Activated CD8-positive, alpha-beta memory T cell treated with anti-CD3 and anti-CD28 coated beads for 4 hours (primary cell): ENCODE measurements at places on chromosomes 7 and 10.

GRCh38 chr10:68406111-68406814 lies 814 bp downstream of the RUFY2 start:
- DNase-seq: no peak

- DNase-seq: no peak
Observed at GRCh38 chr7:151058781-151059366, 515 bp upstream of the SLC4A2 start.

DNA sequence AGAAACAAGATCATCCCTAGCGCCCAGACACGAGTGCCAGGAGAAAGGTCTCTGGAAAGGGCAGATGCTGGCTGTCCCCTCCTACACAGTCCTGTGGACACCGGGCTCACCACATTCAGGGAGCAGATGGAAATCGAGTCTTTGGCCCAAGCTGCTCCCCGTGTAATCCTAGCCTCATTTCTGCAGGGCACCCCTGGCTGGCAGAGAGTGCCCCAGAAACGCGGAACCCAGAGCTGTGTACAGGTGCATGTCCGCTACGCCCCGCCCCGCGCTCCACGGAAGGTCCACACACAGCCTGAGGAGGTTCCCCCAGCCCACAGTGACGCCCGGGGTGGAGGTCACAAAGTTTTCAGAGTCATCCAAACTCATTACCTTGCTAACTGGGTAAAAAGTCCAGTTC lies 202.8 kb downstream of the MAD1L1 start:
- DNase-seq: no peak

DNA sequence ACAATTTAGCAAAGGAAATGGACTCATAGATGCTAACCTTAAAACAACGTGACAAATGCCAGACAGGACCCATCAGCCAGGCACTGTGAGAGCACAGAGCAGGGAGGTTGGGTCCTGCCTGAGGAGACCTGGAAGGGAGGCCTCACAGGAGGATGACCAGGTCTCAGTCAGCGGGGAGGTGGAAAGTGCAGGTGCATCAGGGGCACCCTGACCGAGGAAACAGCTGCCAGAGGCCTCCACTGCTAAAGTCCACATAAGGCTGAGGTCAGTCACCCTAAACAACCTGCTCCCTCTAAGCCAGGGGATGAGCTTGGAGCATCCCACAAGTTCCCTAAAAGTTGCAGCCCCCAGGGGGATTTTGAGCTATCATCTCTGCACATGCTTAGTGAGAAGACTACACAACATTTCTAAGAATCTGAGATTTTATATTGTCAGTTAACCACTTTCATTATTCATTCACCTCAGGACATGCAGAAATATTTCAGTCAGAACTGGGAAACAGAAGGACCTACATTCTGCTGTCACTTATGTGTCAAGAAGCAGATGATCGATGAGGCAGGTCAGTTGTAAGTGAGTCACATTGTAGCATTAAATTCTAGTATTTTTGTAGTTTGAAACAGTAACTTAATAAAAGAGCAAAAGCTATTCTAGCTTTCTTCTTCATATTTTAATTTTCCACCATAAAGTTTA lies 157.6 kb upstream of the LANCL2 start:
- no peak for DNase-seq

GRCh38 chr10:124465003-124465776 lies 3.6 kb downstream of the LHPP start:
- DNase-seq: no peak

- no peak for DNase-seq
Observed at GRCh38 chr7:27314111-27314510, 71.5 kb downstream of the EVX1 start.

- DNase-seq: no peak
Observed at GRCh38 chr10:9545073-9545472, 1472.6 kb upstream of the CELF2 start.

DNA sequence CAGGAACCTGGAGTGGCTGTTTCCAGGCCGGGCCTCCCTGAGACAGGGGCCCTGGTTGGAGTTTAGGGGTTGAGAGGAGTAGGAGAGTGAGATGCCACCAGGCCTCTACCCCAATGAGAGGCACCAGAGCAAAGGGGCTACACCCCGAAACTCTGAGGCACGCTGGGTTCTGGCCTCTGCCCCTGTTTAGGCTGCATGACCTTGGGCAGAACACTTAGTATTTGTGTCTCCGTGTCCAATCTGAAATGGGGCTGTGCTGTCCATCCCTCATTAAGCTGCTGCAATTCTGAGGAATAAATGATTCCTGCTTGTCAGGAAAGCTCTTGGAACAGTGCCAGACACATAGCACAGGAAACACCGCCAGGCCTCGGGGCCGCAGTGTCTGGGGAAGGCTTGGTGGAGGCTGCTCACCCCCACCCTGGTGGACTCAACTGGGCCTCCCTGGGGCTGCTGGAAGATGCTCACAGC lies 40.5 kb upstream of the SAMD8 start:
- DNase-seq: no peak
